Body of pancreas (tissue), 4 donors: ENCODE measurements at places on chromosomes 7 and 10.

DNA sequence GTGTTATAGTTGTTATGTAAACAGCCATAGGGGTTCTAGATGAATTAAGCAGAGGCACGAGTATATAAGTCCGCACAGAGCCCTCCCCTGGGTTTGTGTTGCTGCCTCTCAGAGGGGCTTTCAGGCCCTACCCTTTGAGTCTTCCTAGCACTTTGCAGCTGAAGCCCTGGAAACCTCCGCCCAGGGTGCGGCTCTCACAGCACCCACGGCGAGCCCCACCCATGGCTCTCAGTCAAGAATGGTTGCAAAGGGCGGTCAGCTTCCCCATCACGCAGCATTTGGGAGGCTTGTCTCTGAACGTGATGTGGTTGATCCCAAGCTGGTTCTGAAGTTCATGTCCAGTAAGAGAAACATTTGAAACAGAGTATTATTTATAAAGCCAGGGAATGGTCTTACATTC lies 18.8 kb upstream of the INSIG1 start:
- DNase-seq = no peak

DNA sequence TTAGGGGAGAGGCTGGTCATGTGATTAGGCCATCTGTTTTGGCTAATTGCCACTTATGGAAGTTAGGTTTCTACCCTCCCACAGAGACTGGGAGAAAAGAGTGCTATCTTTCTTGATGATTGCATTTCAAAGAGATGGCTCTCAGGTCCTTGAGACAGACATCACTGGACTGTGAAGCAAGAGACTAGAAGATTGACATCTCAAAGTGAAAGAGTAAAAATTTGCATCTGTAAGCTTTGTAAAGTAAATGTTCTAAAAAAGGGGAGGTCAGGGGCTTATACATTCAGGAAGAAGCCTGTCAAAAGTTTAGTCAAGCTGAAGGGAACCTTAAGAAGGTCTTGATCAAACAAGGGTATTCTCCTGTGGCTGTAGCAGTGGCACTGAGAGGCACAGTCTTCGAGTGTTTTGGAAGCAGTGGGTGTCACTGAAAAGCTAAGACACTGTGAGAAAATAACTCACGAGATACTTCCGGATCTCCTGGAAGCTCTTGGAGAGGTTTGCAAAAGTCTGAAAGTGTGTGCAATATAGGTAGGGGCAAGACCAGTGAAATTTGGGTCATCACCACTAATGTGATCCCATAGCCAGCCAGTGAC lies 342.1 kb downstream of the PHF14 start:
- no peak for DNase-seq

DNA sequence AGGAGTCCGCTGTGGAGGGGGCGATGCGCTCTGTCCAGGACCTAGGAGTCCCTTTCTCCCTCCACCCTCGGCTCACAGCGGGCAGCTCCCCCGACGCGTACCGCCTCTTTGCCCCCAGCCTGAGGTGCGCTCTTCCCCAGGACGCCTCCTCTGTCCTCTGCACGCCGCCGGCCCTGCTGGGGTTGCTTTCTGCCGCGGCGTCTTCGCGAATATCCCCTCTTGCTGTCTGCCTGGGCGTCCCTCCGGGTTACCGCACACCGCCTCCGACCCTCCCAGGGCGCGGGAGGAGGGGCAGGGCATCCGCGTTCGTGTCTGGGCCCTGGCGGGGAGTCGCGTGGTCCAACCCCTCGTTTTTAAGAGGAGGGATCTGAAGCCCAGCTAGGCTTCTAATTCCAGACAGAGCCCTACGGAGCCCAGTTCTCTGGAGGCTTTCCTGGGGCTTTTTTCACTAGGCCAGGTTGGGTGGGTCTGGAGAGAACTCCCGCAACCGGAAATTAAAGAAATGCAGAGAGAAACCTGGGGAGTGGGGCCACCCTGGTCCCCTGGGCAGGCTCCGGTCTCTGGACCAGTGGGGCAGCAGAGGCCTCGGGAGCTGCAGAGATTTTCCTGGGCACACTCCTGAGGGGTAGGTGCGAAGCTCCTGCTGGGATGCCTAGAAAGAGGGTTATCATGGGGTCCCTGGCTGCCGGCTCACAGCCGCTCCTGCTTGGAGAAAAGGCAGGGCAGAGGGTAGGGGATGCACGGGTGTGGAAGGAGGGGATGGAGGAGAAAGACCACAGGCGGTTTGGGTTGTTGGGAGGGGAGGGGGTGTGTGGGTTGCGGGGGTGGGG lies 166.9 kb downstream of the UBE2H start:
- no peak for DNase-seq

DNA sequence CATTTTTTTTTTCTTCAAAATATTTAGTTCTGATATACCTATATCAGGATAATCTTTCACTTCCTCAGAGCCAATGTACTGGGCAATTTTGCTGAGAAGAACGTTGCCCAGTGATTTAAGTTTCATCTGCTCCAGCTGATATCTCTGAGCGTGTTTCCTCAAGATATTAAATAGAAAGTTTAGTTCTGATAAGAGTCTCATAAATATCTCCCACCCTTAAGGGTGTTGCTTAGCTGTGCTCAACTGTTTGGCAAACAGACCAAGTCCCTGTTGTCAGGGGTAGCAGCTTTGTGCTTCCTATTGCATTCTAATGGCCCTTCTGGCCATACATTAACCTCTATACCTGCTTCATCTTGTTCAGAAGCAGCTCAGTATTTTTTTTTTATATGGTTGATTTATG lies 84.7 kb upstream of the GPR141 start:
- DNase-seq = no peak

GRCh38 chr10:132237871-132238270 lies 51.1 kb downstream of the DPYSL4 start:
- no peak for DNase-seq

DNA sequence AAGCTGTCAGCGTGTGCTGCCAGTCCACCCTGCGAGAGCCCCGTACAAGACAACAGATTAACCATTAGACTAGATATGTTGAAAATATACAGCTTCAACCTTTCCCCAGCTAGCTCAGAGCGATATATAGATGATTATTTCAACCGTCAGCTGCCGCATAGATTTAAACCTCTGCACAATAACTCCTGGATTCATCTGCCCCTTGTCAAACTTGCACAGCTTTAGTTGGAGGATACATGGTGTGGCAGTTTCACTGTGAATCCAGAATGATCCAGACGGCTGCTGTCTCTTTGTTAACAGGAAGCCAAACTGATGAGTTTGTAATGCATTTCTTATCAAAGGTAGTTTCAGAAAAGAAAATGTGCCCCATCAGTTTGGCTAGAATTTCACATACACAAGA lies 659.7 kb downstream of the KCNMA1 start:
- no peak for DNase-seq

DNA sequence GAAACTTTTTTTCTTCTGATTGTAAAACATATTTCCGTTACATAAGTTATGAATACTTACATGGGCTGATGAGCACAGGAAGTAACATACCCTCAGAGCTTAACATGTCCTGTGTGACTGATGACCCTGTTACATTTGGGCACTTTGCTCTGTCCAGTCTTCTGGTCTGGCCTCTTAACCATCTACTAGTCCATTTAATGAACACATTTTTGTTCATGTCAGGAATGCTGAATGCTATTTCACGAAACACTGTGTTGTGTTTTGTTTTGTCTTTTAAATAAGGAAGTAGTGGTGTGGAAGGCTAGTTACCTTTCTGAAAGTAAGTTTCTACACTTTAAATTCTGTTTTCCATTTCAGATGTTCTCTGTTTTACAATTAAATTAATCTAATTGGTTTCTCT lies 77.7 kb downstream of the RBM33 start:
- DNase-seq = no peak

GRCh38 chr7:157875230-157876179 lies 538.7 kb downstream of the DNAJB6 start:
- DNase-seq = no peak

DNA sequence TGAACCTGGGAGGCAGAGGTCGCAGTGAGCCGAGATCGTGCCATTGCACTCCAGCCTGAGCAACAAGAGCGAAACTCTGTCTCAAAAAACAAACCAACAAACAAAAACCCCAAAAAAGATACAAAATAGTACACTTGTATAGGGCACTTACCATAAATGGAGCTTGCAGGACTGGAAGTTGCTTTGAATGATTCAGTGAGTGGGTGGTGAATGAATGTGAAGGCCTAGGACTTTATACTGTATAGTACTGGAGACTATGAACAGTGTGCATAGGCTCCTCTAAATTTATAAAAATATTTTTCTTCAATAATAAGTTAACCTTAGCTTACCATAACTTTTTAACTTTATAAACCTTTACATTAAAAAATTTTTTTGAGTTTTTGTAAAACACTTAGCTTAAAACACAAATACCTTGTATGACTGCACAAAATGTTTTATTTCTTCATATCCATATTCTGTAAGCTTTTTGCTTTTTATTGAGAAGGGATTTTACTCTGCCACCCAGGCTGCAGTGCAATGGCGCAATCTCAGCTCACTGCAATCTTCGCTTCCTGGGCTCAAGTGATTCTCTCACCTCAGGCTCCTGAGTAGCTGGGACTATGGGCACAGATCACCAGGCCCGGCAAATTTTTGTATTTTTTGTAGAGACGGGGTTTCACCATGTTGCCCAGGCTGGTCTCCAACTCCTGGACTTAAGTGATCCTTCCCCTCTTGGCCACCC lies 6.9 kb upstream of the H2AZ2 start:
- no peak for DNase-seq

GRCh38 chr7:41448104-41448503 lies 254.8 kb downstream of the INHBA start:
- DNase-seq = no peak

DNA sequence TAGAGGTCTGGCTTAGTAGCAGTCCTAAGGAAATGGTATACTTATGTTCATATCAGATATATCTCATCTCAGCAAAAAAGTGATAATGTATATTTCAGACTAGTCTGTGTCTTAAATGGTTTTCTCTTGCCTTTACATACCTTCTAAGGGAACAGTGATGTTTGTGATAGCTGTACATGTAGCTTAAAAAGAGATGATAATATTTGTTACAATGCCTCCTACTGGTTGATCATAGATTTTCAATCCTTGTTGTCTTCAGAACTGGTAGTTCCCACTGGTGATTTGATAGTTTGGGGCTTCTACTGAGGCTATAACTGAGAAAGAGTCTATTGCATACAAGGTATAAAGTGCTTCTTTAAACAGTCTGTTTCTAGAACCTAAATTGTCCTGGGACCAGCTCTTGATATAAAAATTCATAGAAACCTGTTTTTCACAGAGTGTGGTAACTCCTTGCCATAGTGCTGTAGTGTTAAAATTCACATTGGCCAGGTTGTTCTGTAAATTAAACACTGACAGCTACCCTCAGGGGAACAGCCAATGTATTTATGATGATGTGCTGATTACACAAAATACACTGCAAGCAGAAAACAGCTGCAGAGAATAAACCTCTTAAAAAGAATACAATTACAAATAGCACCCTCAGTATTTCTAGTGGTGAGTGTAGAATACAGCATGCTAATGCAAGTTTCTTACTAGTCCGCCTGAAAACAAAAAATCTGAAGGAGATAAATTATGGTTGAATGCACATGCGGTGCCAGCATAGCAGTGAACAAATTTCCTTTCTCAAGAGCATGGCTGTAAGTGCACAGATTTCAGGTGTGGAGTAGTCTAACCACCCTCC lies 90.3 kb downstream of the BTRC start:
- no peak for DNase-seq

GRCh38 chr10:80451132-80451531 lies 3.0 kb upstream of the TSPAN14 start:
- no peak for DNase-seq

DNA sequence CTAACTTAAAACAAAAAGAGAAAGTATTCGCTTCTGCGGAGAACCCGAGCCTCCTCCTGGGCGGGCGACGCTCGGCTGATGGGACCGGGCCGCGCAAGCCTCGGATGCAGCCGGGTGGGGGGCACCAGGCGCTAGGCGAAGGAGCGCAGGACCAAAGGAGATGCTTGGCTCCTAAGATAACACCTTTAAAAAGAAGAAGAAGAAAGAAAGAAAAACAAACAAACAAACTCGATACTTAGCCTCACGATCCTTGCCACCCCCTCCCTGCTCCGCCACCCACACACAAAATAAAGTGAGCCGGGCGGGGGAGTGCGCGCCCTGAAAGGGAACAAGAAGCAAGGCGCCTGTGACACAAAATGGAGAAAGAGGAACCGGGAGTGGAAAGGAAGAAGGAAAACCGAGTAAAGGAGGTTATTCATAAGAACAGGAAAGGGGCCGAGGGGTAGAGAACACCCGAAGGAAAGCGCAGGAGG lies 34.0 kb upstream of the EBLN1 start:
- peak; percentile 32 for DNase-seq

DNA sequence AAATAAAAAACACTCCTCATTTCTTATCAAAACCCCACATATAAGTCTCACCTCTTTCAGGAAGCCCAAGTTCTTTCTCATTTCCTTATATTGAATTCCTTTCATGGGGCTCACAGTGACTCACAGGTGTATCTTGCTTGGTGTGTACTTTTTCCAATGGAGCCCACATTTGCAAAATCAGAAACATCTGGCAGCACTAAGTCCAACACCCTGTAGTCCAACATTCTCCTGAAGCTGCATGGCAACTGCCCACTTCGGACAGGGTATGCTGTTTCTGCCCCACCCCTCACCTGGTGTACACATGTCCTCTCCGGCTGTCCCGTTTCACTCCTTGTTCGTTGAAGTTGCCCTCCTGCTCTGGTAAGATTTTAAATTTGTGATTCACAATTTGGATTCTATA lies 544.1 kb downstream of the SORCS3 start:
- no peak for DNase-seq

DNA sequence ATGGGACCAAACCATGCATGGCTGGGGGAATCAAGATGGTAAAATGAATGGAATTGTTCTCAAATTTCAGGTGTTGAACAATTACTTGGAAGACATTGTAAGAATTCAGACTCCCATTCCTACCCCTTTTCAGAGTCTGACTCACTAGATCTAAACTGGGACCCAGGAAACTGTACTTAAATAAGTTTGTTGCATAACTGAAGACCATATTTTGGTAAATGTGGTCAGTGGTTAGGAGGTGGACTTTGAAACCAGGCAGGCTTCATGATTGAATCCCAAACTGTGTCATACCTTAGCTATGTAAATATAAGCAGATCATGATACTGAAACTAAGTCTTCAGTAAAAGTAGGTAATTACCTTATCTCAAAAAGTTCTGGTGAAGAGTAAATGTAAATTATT lies 41.7 kb downstream of the ZWINT start:
- no peak for DNase-seq

DNA sequence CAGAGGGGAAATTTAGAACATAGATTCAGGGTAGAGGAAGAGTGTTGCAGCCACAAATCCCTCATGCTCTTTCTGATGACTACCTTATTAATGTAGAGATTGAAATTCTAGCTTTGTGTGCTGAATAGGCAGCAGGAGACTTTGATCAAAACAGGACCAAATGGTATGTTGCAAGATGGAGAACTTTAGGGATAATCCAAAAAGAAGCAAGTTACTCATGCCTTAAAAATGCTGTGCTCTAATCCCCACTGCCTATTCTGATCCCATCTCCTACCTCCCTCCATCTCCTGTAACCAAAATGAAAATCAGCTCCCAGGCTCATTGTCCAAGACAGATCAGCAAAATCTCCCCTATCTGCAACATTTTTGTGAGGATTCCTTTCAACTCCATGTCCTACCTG lies 31.3 kb downstream of the CH25H start:
- no peak for DNase-seq

DNA sequence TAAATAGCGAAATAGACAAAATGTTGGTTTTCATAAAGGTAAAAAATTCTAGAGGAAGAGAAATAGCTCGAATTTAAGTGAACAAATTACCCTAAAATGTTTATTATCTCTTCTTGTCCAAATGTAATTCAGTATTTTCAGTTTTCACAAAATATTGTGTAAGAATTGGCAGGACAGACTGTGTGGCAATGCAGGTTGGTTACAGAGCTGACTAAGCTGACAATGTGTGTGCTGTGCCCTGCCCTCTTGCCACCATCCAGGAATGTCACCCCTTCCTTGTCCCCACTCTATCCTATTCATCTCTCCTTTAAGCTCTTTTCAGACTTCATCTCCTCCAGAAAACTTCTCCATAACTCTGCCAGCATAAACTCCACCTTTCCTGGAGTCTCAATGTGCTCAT lies 46.1 kb downstream of the COL28A1 start:
- no peak for DNase-seq
